GM20000 (cell line): ENCODE measurements at places on chromosomes 2 and 18.
A peak's percentile ranks its signal among the peaks of the same experiment; 100 is the strongest.

- DNase-seq: no peak
Measured at GRCh38 chr18:9913151-9913525, 678 bp upstream of the VAPA start.

DNA sequence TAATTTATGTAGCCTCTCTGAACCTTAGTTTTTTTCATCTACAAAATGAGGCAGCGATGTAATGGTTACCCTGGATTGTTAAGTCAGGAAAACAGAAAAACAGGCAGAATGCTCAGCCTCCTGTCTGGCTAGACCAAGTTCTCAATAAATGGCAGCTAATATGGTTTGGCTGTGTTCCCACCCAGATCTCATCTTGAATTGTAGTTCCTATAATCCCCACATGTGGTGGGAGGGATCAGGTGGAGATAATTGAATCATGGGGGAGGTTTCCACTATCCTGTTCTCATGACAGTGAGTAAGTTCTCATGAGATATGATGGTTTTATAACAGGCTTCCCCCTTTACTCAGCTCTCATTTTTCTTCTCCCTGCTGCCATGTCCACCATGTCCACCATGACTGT lies 220.0 kb downstream of the CMPK2 start:
- no peak for DNase-seq

- peak; percentile 43 for DNase-seq
Measured at GRCh38 chr2:61178603-61179545, 16.9 kb downstream of the C2orf74 start.

DNA sequence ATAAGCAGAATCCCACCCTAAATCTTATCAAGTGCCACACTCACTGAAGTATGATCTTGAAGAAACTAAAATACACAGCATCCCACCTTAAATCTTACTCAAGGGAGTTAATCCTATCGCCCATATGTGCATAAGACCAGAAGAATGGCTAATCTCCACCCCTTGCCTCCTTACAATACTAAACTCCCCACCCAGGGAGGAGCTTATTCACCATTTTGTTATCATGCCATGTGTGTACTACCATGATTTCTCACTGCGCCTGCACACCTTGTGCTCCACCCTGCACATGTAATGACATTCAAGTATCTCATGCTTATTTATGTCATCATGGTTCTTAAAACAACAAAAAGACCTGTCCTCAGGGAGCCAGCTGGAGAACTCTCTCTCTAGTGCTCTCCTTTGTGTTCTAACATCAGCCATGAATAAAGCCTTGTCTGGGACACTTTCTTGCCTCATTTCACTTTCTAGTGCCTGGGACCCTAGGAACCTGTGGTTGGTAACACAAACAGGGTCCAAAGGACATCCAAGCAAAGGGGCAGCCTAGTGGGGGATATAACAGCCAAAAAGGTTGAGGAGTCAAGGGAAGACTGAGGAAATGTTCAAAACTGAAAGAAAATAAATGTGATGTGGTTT lies 87.4 kb downstream of the SLC66A3 start:
- DNase-seq: no peak
